ENCODE measurements at places on chromosomes 4 and X.

DNA sequence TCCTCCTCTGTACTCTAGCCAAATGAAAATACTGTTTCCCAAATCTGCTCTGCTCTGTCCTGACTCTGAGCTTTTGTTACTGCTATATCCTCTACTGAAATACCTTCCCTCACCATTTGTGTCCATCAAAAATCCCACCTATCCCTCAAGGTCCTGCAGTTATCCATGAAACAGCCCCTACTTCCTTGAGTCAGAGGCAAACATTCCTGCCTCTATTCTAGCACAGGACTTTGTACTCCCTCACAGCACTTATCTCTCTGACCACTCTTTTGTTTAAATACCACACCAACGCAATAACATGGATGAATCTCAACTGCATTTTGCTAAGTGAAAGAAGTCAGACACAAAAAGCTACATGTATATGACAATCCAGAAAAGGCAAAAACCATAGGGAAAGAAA is 10.5 kb upstream of the RNF128 start:
- DNase-seq, result no peak

GRCh38 chrX:67601771-67602170 is 58.0 kb downstream of the AR start:
- no peak for DNase-seq

DNA sequence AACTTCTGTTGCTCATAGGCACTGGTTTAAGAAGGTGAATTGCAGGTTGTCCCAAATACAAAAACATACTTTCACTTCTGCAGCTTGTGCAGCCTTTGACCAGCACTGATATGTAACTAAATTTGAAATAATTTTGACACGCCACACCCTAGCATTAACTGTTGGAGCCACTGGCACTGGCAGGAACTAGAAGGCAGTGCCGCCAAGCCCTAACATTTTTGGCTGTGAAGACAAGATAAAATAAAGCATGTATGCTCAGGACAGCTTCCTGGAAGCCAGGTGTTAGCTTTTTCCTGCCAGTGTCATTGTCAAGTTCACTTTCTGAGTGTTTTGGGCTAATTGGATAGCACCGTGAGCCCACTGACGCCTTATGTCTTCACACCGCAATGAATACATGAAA is 65.3 kb upstream of the FBXW7 start:
- no peak for DNase-seq

DNA sequence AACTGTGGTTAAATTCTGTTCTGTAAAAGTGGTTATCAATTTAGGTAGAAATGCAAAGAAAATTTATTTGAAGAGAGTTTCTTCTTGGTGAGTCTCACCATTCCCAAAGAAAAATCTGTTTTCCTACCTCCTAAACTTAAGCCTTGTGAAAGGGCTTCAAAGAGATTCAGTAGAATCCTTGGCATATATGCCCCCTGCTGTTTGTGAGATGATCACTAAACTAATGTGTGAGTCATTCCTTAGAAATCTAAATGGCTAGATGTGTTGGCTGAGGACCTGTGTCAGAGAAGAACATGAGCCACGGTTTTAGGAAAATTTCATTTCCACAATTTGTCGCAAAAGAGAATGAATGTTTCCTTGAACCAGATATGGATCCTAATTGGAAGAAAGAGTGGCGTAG is 260.9 kb downstream of the SLC7A11 start:
- DNase-seq, result no peak

GRCh38 chr4:123853651-123854050 is 457.1 kb downstream of the SPRY1 start:
- DNase-seq, result no peak

DNA sequence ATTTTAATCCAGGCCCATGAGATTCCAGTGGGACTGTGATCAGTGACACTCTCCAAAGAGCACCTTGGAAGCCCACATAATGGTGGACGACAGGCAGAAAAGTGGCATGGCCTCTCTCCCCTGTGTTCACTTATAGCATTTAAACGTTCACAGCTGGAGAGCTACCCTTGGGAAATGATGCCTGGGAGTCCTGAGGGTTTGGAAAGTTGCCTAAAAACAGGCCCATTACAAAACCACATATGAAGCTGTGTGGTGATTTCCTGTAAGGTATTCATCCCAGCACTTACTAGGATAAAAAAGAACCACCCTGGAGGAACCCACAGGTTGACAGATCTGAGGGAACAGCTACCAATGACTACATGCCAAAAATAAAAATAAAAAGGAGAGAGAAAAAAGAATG is 193.2 kb downstream of the RASL11B start:
- DNase-seq, result no peak

- DNase-seq, result no peak
Measured at GRCh38 chr4:88583631-88584470, 8.4 kb upstream of the HERC3 start.

GRCh38 chr4:84224522-84224921 is 274.6 kb downstream of the NKX6-1 start:
- DNase-seq, result no peak

GRCh38 chr4:114393295-114394038 is 205.1 kb upstream of the UGT8 start:
- no peak for DNase-seq

DNA sequence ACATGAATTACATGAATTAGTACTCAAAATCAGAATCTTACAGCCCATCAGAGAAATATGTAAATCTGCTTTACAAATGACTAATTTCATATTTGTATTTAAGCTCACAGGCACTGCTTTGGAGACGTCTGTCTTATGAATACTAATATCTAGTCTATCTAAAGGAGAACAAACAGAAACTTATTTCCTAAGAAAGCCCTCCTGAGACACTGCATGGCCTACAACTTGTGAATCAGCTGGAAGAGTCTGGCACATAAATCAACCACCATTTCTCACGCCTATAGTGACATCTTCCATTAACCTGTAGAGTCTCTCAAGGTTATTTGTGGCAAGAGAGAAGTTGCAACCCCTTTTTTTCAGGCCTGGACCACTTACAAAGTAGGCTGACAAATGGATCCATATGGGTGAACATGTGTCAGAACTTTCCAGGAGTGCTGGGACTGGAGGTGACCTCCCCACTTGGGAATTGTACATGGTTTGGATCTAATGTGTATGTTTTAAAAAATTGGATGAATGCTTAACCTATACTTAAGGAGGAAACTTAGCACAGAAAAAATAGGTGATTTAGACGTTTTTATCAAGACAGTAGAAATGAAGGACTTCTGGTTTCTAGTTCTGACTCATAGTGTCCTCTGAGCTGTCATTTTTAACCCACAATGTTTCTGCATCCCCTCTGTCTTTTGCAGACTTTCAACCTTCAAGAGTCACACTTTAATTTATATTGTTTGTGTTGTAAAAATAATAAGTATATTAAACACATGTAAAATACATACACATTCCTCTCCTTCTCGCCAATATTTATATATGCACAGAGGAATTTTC is 83.2 kb upstream of the ARHGAP24 start:
- no peak for DNase-seq

GRCh38 chr4:84573385-84574068 is 9.4 kb upstream of the CDS1 start:
- DNase-seq, result no peak

DNA sequence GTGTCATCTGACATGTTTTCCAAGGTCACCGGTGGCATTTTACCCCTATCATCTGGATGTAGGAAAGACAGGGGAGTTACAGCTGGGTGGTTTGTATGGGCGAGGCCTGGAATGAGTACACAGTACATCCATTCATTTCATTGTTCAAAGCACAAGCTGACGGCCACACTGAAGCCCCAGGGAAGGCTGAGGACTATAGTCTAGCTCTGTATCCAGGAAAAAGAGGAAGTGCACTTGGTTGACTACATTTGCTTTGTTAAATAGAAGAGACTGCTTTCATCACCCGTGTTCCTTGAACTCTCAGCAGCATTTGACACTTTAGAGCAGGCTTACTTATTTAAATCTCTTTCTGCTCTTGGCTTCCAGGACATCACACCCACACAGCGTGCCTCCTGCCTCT is 1041.0 kb upstream of the TENM3 start:
- no peak for DNase-seq

- no peak for DNase-seq
Measured at GRCh38 chr4:7391637-7392437, 42.9 kb downstream of the PSAPL1 start.

DNA sequence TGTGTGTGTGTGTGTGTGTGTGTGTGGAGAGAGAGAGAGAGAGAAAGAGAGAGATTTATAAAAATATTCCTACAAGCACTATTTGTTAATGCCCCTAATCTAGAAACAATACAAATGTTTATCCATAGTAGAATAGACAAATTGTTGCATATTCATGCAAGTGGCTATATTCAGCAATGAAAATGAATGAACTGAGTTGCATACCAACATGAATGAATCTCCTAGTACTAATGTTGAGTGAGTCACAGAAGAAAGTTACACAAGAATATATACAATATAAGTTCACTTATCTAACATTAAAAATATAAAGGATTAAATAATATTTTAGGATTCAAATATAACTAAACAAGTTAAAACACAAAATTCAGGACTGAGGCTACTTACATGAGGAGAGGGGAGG is 456.8 kb upstream of the AMOT start:
- no peak for DNase-seq

DNA sequence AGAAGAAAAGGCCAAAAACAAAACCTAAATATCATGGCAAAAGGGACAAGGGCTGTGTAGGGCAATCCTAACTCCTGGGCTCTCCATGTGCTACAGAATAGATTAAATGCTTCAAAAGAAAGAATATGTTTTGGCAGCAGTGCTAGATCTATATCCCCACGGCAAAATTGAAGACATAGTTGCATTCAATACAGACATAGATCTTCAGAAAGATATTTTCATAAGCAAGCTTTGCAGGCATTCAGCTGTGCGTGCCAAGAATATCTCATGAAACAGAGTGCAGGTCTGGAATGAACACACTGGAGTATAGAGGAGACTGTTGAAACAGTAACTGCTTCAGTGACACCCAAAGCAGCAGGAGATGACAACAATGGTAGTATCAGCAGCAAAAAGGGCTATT is 1476.9 kb downstream of the ARAP2 start:
- no peak for DNase-seq

GRCh38 chr4:85127653-85128052 is 161.2 kb upstream of the WDFY3 start:
- no peak for DNase-seq

DNA sequence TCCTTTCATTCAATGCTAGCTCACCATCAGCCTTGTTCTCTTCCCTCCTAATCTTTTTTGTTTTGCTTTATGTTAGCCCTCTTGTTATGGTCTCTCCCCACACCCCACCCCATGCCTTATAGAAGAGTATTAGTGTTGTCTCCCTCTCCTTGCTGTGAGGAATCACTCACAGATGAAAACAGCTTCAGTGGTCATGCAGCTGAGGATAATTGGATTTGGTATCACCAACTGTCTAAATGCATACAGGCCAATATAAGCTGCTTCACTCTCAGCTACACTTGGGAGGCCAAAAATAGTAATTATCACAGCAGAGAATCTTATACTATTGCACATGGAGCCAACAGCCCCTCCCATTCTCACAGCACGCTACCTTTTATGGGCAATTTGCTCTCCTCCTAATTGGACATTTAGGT is 494.6 kb upstream of the FAM241A start:
- DNase-seq, result no peak

GRCh38 chr4:35939751-35940150 is 304.6 kb downstream of the ARAP2 start:
- DNase-seq, result no peak

DNA sequence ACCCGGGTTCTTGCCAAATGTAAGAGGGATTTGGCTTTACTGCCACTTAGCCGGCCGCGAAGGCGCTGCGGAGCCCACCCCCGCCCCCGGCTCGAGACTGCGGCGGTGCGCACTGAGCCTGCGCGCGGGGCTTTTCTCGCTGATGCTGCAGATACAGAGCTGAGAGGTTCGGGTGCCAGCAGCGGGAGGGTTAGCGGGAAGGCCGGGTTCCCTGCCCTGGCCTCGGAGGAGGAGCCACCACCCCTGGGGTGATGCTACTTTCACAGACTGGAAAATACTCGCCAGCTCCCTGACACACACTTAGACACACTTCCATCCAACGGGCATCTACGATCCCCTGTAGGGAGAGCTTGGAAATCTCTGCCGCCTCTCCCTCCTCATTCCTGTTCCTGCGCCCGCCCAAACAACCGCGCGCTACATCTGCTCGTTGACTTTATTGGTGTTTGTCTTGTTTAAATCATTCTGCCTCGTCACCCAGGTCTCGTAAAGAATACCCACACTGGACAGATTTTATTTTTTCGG is 2.1 kb upstream of the PCDH7 start:
- DNase-seq, result no peak

DNA sequence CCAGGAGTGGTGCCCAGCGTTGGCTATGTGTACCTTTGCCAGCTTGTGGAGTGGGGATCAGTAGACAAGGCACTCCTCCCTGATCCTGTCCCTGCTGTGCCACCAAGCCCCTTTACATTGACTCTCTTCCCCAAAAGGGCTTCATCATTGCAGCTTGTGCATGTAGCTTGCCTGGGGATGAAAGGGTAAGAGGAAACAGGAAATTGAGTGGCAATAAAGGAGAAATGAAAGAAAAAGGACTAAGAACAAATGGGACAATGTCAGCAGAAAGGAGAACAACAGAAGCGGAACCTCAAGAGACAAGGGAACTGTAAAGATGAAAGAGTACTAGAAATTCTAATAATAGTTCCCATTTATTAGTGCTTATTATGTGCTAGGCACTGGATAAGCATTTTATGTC is 8.7 kb upstream of the IL13RA1 start:
- no peak for DNase-seq

DNA sequence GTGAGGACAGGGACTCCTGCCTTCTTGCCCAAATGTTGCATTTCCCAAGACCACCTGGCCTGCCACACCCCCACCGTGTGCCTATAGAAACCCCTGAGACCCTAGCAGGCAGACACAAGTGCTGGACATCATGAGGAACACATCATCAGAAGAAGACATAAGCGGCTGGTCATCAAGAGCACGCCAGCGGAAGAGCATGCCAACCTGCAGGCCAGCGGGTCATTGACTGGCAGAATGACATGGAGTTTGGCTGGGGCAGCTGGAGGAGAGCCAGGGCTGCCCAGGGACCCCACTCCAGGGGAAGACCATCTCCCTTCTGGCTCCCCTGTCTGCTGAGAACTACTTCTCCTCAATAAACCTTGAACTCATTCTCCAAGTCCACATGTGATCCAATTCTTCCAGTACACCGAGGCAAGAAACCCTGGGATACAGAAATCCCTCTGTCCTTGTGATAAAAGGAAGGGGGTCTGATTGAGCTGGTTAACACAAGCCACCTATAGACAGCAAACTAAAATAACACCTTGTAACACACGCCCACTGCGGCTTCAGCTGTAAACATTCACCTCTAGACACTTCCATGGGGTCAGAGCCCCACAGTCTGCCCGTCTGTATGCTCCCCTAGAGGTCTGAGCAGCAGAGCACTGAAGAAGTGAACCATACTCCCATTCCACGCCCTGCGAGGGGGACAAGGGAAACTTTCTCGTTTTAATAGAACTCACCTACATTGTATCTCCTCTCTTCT is 164.8 kb upstream of the EMCN start:
- DNase-seq, result no peak

GRCh38 chr4:112895811-112896608 is 153.4 kb upstream of the ANK2 start:
- DNase-seq, result no peak

GRCh38 chr4:8032381-8032780 is 92.7 kb upstream of the AFAP1 start:
- DNase-seq, result no peak

All from NK-92 treated with Interleukin-12 subunit alpha and Interleukin-12 subunit beta, amount 100 ng/mL, for 24 hours (cell line).